Activated naive CD4-positive, alpha-beta T cell (primary cell): ENCODE measurements at places on chromosomes 12 and 14.

DNA sequence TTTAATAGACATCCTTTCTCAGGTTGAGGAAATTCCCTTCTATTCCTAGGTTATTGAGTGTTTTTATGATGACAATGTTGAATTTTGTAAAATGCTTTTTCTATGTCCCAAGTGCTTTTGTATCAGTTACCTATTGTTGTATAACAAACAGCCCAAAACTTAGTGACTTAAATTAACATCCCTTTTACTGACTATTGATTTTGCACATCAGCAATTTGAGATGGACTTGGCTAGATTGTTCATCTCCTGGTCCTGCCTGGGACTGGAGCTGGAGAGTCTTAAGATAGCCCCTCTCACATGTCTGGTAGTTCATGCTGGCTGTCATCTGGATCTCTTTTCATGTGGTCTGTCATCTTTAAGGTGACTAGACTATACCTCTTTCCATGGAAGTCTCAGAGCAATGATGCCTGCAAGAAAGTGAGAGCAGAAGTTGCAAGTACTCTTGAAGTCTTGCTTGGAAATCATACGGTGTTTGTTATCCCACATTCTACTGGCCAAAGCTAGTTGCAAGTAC, 132.6 kb downstream of the RPAP3 start:
- DNase-seq = no peak

GRCh38 chr14:91496790-91497189, 13.3 kb downstream of the PPP4R3A start:
- no peak for DNase-seq

GRCh38 chr12:61536525-61536924, 723.7 kb upstream of the USP15 start:
- no peak for DNase-seq

DNA sequence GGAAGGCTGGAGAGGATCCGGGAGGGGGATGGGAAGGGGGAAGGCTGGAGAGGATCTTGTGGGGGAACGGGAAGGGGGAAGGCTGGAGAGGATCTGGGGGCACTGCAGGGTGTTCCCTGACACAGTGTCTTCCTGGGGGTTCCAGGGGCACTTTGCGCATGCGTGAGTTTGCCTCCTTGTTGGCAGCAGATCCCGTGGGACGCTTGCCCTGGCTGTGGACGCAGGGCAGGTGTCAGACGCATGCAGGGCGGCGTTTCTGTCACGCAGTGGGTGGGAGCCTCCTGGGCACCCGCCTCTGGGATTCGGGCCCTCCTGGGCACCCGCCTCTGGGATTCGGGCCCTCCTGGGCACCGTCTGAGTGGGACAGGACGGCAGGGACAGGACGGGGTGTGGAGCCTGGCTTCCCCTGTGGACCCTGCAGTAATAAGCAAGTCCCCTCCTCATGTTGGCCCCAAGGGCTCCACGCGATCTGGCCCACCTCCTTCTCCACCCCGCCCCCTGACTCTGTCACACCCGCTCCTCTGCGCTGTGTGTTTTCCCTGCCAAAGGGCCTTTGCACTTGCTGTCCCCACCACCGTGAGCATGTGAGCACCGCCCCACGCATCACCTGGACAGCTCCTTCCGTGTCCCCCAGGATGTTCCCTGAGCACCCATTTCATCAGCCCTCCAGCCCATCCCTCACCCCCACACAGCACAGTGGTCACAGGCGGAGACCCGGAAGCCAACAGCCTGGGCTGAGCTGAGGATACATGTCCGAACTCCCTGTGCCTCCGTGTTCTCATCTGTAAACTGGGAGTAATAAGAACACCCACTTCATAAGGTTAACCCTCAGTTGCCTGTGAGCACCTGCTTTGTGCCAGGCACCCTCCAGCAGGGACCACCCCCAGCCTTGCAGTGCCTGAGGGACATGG, 4.4 kb downstream of the MMP17 start:
- DNase-seq = no peak

DNA sequence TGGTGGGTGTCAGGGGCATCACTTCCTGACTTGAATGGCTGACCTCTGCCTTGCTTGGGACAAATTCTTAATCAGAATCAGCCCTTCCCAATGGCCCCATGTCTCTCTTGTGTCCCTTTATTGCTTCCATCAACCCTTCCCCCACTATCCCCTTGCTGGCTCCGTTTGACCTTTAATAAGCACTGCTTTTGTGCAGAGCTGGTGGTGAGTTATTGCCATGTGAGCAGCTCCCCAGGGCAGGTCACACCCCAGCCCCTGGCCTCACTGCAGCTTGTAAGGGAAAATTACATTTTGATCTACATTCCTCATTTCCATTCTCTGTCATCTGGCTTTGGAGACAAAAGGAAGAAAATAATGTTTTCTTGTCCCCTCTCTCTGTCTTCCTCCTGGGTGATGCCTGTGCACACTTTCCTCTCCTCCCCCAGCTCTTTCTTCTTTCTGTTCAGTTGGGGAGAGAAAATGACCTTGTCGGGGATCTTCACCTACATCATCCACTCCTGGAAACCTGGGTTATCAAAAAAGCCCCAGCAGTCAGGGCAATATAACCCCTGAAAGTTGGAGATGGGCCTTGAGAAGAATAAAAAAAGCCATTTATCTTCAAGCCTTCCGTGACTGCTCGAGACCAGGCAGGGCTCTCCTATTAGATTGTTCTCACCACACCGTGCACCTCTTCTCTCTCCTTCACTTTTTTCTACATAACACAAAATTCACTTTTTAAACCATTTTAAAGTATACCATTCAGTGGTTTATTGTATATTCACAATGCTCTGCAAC, 100.4 kb upstream of the SRRM4 start:
- DNase-seq = no peak
